ENCODE measurements at places on chromosomes 6 and 20. TPM values are rescaled to one million over a fixed set of nuclear protein-coding genes. Genes with fewer than 3 reads are reported as not detected.

DNA sequence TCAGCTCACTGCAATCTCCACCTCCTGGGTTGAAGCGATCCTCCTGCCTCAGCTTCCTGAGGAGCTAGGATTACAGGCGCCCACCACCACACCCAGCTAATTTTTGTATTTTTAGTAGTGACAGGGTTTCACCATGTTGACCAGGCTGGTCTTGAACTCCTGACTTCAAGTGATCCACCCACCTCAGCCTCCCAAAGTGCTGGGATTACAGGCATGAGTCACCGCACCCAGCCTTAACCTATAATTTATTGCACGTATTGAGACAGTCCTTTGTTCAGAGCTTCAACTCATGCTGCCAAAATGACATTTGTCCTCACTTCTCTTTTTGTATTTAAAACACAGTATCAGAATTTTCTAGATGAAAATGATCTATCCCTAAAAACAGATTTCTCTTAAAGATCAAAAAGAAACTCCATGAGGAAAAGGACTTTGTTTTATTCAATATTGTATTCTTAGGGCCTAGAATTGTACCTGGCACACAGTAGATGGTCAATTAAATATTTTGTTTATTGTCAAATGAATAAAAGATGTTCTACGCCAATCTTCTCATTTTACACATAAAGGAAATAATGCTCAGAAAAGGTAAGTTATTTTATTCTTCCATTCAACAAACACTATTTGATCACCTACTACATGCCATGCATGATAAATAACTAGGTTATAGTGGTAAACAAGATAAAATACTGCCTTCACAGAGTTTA, 10.8 kb downstream of the SERAC1 start:
- no peak for DNase-seq
- H3K4me1 ChIP-seq, result peaks cover 6% of the 10 kb centered on the region
- H3K27ac ChIP-seq, result no peak overlapping the region
- no peak overlapping the region for H3K4me3 ChIP-seq
- no peaks in the 10 kb centered on the region for H3K27me3 ChIP-seq

DNA sequence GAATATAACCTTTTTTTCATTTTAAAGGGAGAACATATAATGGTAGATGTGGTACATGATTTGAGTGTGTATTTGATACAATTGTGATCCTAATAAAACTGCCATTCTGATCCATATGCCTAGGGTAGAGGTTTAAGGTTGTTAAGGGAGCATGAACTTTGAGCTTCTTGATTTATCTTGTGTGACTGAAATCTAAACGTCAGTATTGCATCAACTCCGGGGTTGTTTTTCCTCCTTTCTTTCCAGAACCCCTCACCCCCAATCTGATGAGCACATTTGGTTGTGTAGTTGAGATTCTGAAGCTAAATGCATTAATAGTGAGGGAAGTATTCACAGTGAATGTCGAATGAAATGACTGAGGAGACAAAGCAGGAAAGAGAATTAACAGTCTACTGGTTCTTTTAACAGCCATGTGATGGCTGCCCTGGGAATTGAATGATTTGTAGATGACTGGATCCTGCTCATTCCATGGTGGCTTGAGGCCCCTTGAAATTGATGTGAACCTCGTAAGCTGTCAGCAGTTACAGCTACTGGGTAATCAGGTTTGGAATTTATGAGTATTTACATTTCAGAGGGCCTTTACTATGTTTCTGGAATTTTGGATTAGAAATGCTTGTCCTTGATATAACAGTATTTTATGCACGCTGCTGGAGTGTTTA, 44.8 kb downstream of the FARS2 start:
- H3K4me1 ChIP-seq, result peaks cover 36% of the 10 kb centered on the region
- no peak for DNase-seq
- no peaks in the 10 kb centered on the region for H3K36me3 ChIP-seq
- no peaks in the 10 kb centered on the region for H3K27me3 ChIP-seq

- H3K27me3 ChIP-seq, result no peaks in the 10 kb centered on the region
- no peaks in the 10 kb centered on the region for H3K4me1 ChIP-seq
- no peak overlapping the region for H3K27ac ChIP-seq
Measured at GRCh38 chr20:5871459-5872410, 78.6 kb downstream of the TRMT6 start.

DNA sequence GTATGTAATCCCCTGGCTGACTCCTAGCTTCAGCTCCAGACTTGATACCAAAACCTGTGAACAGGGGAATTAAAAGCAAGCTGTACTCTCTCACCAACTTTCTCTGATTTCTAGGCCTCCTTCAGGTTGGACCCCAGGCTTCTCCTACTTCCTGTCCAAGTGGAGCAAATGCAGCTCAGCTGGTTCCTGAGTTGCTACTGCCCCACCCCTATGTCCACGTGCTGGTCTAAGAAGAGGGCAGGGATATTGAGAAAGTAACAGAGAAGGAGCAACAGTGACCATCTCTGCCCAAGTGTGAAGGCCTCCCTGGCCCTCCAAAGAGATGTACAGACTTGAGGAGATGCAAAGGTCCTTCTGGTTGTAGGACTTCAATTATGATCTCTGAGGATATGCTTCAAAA, 188.3 kb upstream of the MCHR2 start:
- H3K27ac ChIP-seq, result no peak overlapping the region
- no peak for DNase-seq
- H3K36me3 ChIP-seq, result no peaks in the 10 kb centered on the region

DNA sequence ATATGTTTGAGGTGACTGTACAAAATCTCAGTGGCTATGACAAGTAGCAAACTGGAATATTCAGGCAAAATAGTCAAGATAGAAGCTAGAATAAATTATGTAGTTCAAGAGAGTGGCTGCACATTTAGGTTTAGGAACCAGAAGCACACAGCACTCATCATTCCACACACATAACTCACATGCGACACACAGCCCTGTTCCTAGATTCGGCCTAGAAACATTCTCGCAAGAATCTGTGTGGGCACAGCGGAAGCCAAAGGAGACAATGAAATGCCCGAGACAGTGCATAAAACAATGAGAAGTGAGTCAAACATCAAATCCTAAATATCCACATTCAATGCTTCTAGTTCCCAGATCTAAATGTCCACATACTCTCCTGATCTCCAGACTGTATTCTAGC, 9.5 kb upstream of the SUPT3H start:
- peaks cover 5% of the 10 kb centered on the region for H3K36me3 ChIP-seq
- no peak overlapping the region for H3K4me3 ChIP-seq
- no peak for DNase-seq
- H3K4me1 ChIP-seq, result peaks cover 4% of the 10 kb centered on the region
- no peaks in the 10 kb centered on the region for H3K27me3 ChIP-seq

GNMT gene
- total RNA-seq, result 0.38 TPM

BMP7 gene
- not detected for total RNA-seq
